Common myeloid progenitor, CD34-positive (primary cell): ENCODE measurements at places on chromosomes 13 and 19.

DNA sequence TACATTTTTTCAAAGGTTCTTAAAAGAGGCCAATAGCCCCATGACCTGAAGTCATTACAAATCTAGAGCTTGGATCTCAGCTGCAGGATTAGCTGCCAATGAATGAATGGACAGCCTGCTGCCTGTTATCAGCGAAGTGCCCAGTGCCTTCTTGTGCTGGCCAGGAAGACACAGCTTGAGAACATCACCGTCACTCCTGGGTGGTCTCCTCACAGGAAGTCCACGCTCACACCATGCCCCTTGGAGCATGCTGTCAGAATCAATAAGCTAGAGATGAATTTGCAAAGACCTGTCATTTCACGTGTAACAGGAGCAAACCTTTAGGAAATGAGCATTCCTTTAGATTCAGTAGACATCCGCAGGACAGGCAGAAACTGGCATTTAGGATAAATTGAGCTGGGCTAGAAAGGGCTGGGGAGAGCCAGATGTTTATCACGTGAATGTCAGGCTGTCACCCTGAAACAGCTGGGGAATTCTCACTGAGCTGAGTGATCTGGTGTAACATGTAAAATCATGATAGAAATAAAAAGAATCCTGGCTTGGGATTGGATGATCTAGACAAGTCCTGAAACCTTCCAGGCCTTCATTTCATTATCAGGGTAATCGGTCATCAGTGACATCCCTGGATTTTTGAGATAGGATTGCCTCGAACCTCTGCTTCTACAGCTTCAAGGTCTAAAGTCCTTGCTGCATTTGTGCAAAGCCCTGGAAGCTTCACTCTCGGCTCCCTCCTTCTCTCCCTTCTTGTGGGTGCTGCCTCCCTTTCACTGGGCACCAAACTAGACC is 49.9 kb upstream of the MEDAG start:
- DNase-seq = no peak
- no peaks in the 10 kb centered on the region for H3K27me3 ChIP-seq
- H3K36me3 ChIP-seq = no peaks in the 10 kb centered on the region

GRCh38 chr13:79062291-79062690 is 343.8 kb downstream of the RBM26 start:
- H3K4me1 ChIP-seq = no peaks in the 10 kb centered on the region
- H3K27ac ChIP-seq = no peak overlapping the region
- no peak for DNase-seq
- H3K4me3 ChIP-seq = no peak overlapping the region
- H3K27me3 ChIP-seq = no peaks in the 10 kb centered on the region

GRCh38 chr13:36354842-36355623 is 8.8 kb upstream of the SPART start:
- no peak for DNase-seq
- H3K27ac ChIP-seq = no peak overlapping the region
- no peaks in the 10 kb centered on the region for H3K4me1 ChIP-seq
- H3K27me3 ChIP-seq = no peaks in the 10 kb centered on the region
- no peaks in the 10 kb centered on the region for H3K36me3 ChIP-seq

DNA sequence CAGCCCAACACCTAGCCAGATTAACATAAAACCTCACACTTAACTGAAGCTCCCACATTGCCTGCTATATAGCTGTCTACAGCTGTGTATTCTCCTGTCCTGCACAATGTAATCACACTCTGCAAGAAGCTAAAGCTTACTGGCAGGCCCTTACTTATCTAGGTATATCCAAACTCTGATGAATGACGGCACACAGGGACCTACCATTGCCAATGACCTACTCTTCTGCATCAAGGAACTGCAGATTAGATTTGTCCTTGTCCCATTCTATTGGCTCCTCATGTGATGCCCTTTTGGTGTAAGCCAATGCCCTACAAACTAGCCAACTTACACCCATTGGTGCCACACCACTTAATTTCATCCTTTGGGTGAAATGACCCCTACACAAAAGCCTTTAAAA is 26.4 kb downstream of the ZNF45 start:
- peaks cover 8% of the 10 kb centered on the region for H3K36me3 ChIP-seq
- H3K4me1 ChIP-seq = no peaks in the 10 kb centered on the region
- H3K27me3 ChIP-seq = no peaks in the 10 kb centered on the region
- no peak for DNase-seq

- H3K27me3 ChIP-seq = no peaks in the 10 kb centered on the region
- H3K36me3 ChIP-seq = no peaks in the 10 kb centered on the region
- no peak overlapping the region for H3K27ac ChIP-seq
- peaks cover 12% of the 10 kb centered on the region for H3K4me1 ChIP-seq
- peak; percentile 63 for DNase-seq
These were observed 27.7 kb upstream of the MBNL2 start for GRCh38 chr13:97194479-97194878.

GRCh38 chr13:99471221-99472121 is 29.8 kb upstream of the TM9SF2 start:
- no peaks in the 10 kb centered on the region for H3K4me1 ChIP-seq
- no peaks in the 10 kb centered on the region for H3K36me3 ChIP-seq
- no peak overlapping the region for H3K27ac ChIP-seq
- no peaks in the 10 kb centered on the region for H3K27me3 ChIP-seq
- no peak for DNase-seq
- no peak overlapping the region for H3K4me3 ChIP-seq

DNA sequence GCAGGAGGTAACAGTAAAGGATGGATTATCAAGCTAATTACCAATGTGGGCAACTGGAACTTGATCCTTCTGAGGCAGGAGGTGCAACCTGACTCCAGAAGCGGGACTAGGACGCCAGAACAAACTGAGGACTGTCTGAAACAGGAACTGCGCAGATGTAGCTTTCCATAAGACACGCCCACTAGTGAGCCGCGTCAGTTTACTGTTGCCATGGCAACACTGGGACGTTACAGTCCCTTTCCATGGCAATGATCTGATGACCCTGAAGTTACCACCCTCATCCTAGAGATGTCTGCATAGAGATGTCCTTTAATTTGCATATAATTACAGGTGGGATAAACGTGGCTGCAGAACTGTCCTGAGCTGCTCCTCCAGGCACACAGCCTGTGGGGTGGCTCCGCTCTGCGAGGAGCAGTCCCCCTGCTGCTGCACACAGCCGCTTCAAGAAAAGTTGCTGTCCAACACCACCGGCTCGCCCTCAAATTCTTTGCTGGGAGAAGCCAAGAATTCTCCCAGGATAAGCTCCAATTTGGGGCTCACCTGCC is 816.6 kb downstream of the UQCRFS1 start:
- no peaks in the 10 kb centered on the region for H3K27me3 ChIP-seq
- peaks cover 18% of the 10 kb centered on the region for H3K4me1 ChIP-seq
- no peaks in the 10 kb centered on the region for H3K36me3 ChIP-seq

DNA sequence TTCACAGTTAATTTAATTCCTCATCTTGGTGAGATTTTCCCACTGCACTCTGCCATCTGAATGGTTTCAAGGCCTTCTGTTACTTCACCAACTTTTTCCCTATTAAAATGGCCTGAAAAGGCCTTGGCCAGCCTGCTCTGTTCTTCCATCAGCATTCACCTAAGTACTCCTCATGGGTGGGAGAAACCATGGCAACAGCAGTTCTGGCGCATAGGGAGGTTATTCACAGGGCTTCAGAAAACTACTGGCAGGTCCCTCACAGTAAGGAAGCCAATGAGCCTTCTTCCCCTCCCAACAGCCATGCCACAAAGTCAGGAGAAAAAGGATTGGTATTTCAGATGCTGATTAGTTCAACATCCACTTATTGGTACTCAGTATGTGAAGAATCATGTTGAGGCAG is 17.2 kb upstream of the GJB2 start:
- DNase-seq = no peak
- H3K27me3 ChIP-seq = peaks cover 6% of the 10 kb centered on the region
- H3K4me1 ChIP-seq = no peaks in the 10 kb centered on the region
- no peaks in the 10 kb centered on the region for H3K36me3 ChIP-seq
- H3K4me3 ChIP-seq = no peak overlapping the region

- DNase-seq = no peak
- no peaks in the 10 kb centered on the region for H3K4me1 ChIP-seq
- no peaks in the 10 kb centered on the region for H3K27me3 ChIP-seq
- H3K27ac ChIP-seq = no peak overlapping the region
These were observed 543.3 kb upstream of the ARGLU1 start for GRCh38 chr13:107111248-107111647.

DNA sequence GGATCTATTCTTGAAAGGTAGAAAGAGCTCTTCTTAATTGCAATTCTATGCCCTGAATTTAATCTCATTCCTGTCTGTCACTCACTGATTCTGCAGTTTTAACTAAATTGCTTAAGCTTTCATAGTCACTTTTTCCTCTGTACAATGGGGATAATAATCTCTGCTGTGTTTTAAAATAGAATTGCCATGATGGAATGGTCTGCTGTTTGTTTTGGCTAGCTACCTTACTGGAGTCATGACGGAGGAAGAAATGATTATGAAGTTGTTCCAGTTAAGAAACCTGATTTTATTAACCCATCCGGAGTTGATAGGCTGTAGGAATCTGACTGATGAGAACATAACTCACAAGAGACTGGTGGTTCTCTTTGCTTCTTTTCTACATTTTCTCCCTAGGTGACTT is 54.9 kb upstream of the ITM2B start:
- no peak for DNase-seq
- no peaks in the 10 kb centered on the region for H3K36me3 ChIP-seq
- H3K27ac ChIP-seq = no peak overlapping the region
- no peaks in the 10 kb centered on the region for H3K4me1 ChIP-seq
- H3K4me3 ChIP-seq = no peak overlapping the region

DNA sequence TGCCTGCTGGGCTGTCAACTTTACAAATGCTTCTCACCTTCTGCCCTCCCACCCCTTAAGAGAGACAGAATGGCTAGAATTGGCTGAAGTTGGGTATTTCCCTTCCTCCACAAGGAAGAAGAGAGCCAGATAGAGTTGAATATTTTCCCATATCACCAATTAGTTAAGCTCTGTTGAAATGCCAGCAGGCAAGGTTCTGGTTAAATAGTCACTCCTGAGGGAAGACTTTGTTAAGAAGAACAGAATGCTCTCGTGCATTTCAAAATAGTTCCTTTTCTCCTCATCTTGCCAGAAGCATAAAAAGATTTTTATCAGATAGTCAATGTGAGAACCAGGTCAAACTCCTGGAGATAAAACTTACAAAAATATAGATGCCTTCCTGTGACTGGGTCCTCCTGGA is 2857.0 kb upstream of the PCDH20 start:
- no peaks in the 10 kb centered on the region for H3K27me3 ChIP-seq
- H3K27ac ChIP-seq = no peak overlapping the region
- no peak overlapping the region for H3K4me3 ChIP-seq
- no peak for DNase-seq
- no peaks in the 10 kb centered on the region for H3K4me1 ChIP-seq

- DNase-seq = no peak
- H3K4me1 ChIP-seq = peaks cover 40% of the 10 kb centered on the region
These were observed 21.4 kb upstream of the UPF3A start for GRCh38 chr13:114259974-114260373.

DNA sequence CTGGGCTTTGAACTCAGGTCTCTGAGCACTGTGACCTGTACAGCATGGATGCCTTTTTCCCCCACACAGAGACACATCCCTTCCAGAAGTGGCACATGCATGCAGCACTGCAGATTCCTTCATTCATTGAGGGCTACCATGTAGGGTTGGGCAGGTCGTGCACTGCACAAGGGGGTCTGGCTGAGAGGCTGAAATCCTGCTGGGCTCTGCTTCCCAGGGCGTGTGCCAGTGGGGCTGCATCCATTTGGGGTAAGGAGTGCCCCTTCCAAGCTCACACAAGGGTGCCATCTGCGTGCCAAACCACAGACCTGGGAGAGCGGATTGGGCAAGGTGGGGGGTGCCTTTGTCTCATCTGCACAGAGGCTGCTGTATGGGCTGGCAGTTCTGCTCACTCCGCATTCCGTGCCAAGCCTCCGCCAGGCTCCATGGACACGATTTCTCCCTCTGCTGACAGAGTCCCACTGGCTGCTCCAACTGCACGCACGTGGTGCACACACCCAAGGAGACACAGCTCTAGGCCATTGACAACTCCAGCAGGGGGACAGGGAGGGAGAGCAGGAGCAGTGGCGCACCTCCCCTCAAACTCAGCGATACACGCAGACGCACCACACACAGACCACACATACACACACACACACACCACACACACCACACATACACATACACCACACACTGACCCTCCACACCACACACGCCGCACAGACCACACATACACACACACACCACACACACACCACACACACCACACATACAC is 4.5 kb upstream of the SHISA7 start:
- no peaks in the 10 kb centered on the region for H3K36me3 ChIP-seq
- peaks cover 34% of the 10 kb centered on the region for H3K27me3 ChIP-seq
- peaks cover 6% of the 10 kb centered on the region for H3K4me1 ChIP-seq
- H3K27ac ChIP-seq = no peak overlapping the region
- peak; percentile 71 for DNase-seq
- no peak overlapping the region for H3K4me3 ChIP-seq

DNA sequence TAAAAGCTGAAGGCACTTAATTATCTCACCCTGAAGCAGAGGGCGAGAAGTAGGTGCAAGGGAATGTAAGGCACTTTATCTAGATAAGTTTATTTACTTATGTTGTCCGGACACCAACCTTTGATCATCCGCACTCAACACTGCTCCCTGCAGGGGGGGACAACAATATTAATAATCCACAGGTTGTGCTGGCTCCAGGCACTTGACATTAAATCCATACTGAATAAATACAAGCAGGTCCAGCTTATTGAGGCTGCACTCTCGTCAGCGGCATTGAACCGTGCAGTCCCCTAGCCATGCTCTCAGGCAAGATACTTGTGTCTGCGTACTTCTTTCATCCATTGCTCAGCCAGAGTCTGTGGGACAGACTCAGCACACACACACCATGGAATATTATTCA is 374.5 kb upstream of the NBEA start:
- H3K4me1 ChIP-seq = no peaks in the 10 kb centered on the region
- H3K4me3 ChIP-seq = no peak overlapping the region
- DNase-seq = no peak
- H3K27ac ChIP-seq = no peak overlapping the region
- H3K36me3 ChIP-seq = no peaks in the 10 kb centered on the region
- no peaks in the 10 kb centered on the region for H3K27me3 ChIP-seq

GRCh38 chr13:111280681-111281585 is 39.5 kb upstream of the TEX29 start:
- no peak overlapping the region for H3K4me3 ChIP-seq
- H3K36me3 ChIP-seq = peaks cover 90% of the 10 kb centered on the region
- no peak overlapping the region for H3K27ac ChIP-seq

DNA sequence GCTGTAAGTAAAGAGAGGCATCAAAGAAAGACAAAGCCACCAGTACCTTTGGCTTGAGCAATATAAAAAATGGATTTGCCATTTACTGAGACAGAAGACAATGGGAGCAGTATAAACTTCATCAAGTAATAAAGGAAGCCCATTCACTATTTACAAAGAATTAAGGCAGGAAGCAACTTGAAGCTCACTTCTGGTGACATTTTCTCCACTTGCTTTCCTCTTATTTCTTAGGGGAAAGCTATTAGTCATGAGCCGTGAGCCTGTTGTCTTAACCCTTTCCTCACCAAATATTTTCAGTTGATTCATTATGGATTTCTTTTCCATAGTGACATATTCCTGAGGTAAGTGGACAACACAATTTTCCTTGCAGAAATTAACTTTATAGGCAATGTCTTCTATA is 156.8 kb downstream of the DNAJC3 start:
- no peaks in the 10 kb centered on the region for H3K27me3 ChIP-seq
- H3K36me3 ChIP-seq = no peaks in the 10 kb centered on the region
- peaks cover 3% of the 10 kb centered on the region for H3K4me1 ChIP-seq

- peak; percentile 89 for DNase-seq
- peaks cover 30% of the 10 kb centered on the region for H3K4me1 ChIP-seq
- no peak overlapping the region for H3K4me3 ChIP-seq
- H3K36me3 ChIP-seq = no peaks in the 10 kb centered on the region
- H3K27ac ChIP-seq = no peak overlapping the region
- H3K27me3 ChIP-seq = no peaks in the 10 kb centered on the region
These were observed 284.6 kb downstream of the DNAJC15 start for GRCh38 chr13:43307921-43308433.

GRCh38 chr13:51801631-51802099 is 2.3 kb downstream of the DHRS12 start:
- H3K36me3 ChIP-seq = no peaks in the 10 kb centered on the region
- H3K27me3 ChIP-seq = no peaks in the 10 kb centered on the region
- no peak overlapping the region for H3K4me3 ChIP-seq
- no peak for DNase-seq
